ENCODE measurements at places on chromosomes 11 and 22. TPM values are rescaled to one million over a fixed set of nuclear protein-coding genes. Genes with fewer than 3 reads are reported as not detected.

ZNF202 gene
- 19.4 TPM for total RNA-seq

SPCS2 gene
- total RNA-seq: 62.5 TPM

E2F8 gene
- 0.92 TPM for total RNA-seq

MOB2 gene
- 15.2 TPM for total RNA-seq

C11orf97 gene
- 2.5 TPM for total RNA-seq

GRAP2 gene
- 0.46 TPM for total RNA-seq

TM7SF2 gene
- total RNA-seq: 81.4 TPM

RDX gene
- total RNA-seq: 125 TPM

TMEM25 gene
- 40.1 TPM for total RNA-seq

EIF1AD gene
- 24.7 TPM for total RNA-seq

PGA4 gene
- total RNA-seq: 0.23 TPM

OR51F2 gene
- total RNA-seq: not detected

SCGB1A1 gene
- not detected for total RNA-seq

ANO9 gene
- not detected for total RNA-seq

MB gene
- 2.5 TPM for total RNA-seq

MMP12 gene
- total RNA-seq: not detected

ACTN3 gene
- 0.23 TPM for total RNA-seq

All from diencephalon (tissue), 1 donor.